Midbrain (tissue), 1 donor: ENCODE measurements at places on chromosomes 3 and 15.

DNA sequence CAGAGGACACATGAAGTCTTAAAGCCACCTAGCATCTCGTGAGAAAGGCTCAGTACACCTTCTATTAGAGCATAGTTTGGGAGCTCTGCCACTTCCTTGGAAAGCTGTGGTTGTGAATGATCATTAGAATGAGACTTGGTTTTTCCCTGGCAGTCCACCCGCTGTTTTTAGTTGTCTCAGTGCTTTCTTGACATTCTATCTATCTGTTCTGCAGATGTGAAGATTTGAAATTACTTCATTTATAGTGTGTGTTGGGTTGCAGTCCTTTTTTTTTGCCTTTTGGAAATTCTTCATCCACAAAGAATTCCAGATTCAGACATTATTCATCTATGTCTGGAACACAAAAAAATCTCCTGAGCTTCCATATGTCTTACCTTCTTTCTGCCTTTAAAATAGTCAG, 23.7 kb downstream of the PPP2R3A start:
- no peak for DNase-seq

DNA sequence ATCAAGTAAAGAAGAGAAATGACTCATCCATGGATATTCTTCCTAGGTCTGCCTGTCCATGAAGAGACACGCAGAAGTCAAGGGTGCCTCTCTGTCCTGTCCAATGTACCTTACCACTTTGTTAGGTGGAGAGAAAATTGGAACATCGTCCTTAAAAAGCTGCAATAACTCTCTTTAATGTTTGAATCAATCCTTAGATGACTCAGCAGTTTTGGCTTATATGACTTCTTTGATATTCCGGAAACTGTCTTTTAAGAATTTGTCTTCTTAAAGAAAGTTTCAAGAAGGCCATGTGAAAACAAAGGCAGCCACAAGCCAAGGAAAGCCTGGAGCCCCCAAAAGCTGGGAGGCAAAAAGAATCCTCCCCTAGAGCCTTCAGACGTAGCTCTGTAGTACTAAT, 49.2 kb downstream of the MRPL3 start:
- no peak for DNase-seq

GRCh38 chr15:55858661-55859060, 115.7 kb upstream of the PRTG start:
- DNase-seq: no peak

GRCh38 chr3:37808656-37809055, 53.0 kb upstream of the CTDSPL start:
- no peak for DNase-seq
